ENCODE measurements at places on chromosomes 12 and 14.

GRCh38 chr12:103687253-103687652 is 100.2 kb downstream of the STAB2 start:
- DNase-seq = no peak

DNA sequence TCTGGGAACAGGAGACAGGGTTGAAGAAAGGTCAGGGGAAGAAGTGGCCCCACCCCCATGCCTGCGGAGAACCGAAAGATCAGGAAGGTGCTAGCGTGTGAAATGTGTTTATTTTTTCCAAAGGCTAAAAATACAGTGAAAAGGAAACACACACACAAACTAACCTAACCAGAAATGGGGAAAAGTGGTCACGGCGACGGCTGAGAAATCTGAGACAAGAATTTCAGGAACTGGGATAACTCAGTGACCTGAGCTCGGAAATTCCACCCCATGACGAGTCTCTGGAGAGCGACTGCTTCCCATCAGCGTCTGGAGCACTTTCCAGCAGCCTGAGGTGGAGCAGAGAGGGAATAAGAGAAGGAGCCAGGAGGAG is 16.6 kb upstream of the RND1 start:
- no peak for DNase-seq

- no peak for DNase-seq
These were observed 109.4 kb upstream of the MYL2 start for GRCh38 chr12:111029732-111030131.

DNA sequence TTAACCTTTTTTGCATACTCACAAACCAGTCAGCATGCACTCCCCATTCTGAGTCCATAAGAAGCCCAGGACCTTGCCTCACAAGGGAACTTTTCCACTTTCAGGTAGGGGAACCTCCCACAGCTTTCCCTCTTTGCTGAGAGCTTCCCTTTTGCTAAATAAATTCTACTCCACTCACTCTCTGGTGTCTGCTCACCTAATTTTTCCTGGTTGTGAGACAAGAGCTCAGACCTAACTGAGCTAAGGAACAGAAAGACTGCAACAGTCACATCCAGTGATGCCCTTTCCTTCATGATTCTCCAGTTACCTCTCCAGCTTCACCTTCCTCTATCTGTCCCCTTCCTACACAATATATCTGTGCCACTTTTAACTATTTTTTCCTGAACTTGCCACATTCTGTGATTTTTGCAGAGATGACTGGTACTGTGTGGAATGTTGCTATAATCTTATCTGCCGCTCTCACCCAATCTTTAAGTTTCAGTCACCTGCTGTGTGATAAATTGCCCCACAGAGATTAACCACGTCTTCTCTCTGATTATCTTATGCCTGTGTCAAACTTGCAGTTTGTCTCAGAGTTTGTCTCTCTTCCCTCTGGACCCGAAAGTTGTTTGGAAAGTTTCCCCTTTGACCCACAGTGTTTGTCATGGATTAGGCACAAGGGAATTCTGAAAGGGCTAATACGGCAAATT is 737.1 kb upstream of the FLRT2 start:
- no peak for DNase-seq

- no peak for DNase-seq
These were observed 84.6 kb upstream of the CCDC196 start for GRCh38 chr14:66401449-66402095.

DNA sequence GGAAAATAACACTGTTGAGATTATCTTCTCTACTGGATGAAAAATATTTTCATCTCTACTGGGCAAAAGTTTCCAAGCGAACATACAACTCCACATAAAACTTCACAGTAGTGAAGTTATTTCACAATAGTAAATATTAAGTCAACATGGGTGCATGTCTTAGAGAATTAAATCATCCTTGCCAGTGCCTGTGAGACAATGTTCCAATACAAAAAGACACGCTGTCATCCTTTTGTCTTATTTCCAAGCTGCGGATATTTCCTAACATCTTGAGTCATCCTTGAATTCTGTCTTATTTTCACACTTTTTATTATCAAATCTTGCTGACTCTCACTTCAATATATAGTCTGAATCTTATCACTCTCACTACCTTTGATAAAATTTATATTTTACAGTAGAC is 142.9 kb upstream of the KITLG start:
- DNase-seq = peak; percentile 69

- no peak for DNase-seq
These were observed 92.8 kb downstream of the DIO3 start for GRCh38 chr14:101654051-101654450.

- no peak for DNase-seq
These were observed 83.7 kb downstream of the SSPN start for GRCh38 chr12:26279091-26279490.

GRCh38 chr12:113299619-113300237 is 35.2 kb downstream of the SLC8B1 start:
- DNase-seq = peak; percentile 77

DNA sequence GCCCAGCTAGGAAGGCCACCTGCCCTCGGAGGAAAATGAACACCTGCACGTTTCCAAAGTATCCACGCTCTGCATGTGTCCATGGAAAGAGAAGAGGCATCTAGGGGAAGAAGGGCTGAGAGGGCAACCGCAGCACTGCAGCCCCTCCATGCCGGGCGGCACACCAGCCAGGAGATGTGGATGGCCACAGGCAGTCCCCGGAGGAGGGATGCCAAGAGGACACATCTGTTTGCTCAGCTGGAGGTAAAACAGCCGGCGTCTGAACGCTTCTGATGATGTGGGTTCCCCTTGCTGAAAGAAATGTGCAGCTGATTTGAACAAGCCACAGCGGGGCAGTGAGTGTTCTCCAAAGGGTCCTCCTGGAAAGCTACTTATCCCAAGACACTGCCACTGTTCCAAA is 34.0 kb downstream of the CHGA start:
- no peak for DNase-seq

GRCh38 chr12:62292761-62293344 is 32.6 kb downstream of the USP15 start:
- DNase-seq = no peak

DNA sequence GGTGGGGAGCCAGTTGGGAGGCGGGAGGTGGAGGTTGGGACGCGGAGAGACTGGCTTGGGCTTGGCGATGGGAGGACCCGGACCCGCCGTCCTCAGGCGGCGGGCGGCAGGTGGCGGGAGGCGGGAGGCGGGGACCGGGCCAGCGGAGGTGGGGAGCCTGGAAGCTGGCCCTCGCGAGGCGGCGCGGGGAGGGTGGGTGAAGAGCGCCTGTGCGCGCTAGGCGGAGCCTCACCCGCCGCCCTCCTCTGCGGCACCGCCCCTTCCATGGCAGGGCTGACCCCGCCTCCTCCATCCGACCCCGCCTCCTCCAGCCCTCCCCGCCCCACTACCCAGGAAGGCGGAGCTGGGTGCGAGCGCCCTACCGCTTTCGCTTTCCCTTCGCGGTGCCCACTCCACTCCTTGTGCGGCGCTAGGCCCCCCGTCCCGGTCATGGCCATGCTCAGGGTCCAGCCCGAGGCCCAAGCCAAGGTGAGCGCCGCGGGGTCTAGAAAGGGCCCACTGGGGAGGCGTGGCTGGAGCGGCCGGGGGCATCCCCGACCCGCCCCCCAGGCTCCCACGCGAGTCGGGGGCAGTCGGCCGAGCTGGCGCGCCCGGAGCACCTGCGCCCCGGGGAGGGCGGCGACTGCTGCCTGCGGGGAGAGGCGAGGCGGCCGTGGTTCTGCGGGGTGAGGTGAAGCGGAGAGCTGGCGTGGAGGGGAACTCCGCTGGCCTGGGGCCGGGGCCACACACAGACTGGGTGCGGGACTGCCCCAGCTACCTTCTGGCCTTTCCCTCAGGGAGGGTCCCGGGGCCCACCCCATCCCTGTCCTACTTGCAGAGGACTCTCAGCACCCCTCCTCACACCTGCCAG is at the start of gene PSME1:
Gene PSME1, plus strand, starts transcription at position 361 of the 850 bp plus-strand sequence. Its CDS starts 69 bp downstream, at position 430.
- peak; percentile 81 for DNase-seq

DNA sequence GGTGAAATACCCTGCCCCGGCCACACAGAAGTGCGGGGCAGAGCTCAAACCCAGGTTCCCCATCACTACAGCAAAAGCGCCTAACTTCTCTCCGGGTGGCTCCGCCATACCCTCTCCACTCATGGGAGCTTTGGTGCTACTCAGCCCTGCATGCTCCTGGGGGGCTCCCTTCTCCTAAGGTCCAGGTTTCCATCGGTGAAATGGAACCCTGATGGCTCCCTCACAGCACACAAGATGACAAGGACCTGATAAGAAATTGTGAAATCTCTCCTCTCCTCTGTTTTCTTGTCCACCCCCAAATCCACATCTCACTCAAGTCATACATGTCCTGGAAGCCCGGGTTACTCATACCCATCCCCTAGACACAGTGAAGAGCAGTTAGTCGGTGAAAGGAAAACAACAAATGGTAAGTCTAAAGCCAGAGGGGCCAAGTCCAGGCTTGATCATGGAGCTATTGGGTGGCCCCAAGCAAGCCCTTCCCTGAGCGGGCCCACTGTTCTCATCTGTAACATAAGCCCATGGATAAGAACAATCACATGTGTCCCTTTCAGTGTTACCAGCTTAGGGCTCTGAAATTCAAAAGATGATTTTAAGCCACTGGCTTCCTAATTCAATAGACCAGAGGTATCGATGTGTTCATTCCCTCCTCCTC is 317.5 kb downstream of the BCL11B start:
- DNase-seq = no peak

- DNase-seq = peak; percentile 45
These were observed 7.1 kb upstream of the SMUG1 start for GRCh38 chr12:54195737-54196347.

GRCh38 chr14:65413739-65414045 is 1.2 kb downstream of the FUT8 start:
- DNase-seq = peak; percentile 15

GRCh38 chr12:28235015-28235414 is 44.8 kb downstream of the CCDC91 start:
- no peak for DNase-seq

DNA sequence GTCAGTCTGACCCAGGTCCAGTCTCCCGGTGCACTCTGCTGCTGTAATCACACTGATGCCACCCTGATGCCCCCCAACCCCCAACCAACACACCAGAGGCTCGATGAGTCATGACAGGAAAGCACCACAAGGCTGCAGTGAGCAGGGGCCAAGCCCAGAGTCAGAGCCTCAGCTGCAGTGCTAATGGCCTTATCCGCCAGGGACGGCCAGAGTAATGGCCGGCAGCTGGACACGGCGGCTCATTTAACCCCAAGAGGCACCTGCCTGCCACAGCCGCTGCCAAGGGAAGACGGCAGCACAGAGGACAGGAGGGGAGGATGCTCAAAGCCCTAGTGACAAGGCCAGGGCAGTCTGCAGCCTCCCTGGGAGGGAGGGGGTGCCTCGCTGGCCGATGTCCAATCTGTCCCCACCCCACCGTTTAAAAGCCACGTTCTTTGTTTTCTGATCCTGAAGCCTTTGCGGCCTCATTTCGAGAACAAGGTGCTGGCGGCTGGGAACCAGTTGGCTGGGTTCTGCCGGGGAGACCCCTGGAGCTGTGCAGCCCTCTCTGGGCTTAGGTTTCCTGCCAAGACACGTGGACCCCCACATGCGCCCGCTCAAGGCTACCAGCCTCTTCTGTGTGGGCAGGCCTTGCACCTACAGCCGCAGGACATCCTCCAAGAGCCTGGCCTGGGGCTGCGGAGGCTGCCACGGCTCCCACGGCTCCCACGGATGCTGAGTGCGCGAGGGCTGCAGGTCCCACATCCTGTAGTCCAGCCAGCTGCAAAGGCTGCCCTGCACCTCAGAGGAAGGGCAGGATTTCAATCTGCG is 13.1 kb downstream of the CCDC85C start:
- DNase-seq = peak; percentile 55

DNA sequence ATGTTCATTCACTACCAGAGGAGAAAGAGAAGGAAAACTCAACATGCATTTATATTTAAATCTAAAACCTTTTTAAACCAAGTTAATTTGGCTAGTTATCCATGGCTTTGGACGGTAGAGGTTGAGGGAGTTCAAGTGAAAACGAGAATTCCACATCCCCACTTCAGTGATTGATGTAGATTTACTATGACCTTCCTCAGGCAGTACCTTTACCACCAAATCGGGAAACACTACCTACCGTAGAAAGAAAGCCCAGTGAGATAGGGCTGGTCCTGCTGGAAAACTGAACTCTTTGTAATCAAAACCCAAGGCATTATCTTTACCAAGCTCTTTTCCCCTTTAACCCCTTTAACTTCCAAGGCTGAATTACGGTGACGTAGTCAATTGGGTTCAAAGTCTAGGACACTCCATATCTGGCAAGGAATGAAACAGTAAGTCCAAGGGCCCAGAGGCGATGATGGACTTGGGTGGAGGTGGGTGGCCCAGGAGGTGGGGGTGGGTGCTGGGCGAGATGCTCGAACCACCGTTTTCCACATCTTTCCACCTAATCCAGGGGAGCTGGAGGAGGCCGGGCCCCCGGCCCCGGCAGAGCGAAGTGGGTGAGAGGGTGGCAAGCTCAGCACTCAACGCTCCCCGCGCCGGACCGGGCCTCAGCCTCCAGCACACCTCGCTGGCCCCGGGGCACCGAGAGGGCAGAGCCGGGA is 618 bp downstream of the SEC23A start:
- peak; percentile 44 for DNase-seq

DNA sequence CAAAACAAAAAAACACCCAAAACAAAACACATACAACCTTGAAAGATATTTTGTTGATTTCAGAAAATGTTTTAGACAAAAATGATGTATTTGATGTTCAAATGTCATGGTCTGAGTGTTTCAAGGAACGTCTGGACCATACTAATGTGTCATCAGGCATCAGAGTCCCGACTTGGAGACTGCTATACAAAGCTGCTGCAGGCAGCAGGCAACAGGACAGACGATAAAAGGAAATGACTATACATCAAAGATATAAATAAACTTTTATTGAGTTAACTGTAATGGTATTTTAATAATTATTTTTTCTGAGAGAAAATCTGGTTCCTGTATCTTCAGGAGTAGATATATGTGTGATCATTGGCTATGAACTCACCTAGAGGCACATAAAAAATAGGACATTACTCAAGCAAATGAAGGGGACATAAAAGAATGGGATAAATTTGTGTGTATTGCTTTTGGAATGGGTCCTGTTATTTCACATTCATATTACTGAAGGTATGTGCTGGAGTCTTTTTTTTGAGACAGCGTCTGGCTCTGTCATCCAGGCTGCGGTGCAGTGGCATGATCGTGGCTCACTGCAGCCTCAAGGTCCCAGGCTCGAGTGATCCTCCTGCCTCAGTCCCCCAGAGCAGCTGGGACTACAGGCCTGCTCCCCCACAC is 87.3 kb upstream of the HECTD1 start:
- DNase-seq = no peak

DNA sequence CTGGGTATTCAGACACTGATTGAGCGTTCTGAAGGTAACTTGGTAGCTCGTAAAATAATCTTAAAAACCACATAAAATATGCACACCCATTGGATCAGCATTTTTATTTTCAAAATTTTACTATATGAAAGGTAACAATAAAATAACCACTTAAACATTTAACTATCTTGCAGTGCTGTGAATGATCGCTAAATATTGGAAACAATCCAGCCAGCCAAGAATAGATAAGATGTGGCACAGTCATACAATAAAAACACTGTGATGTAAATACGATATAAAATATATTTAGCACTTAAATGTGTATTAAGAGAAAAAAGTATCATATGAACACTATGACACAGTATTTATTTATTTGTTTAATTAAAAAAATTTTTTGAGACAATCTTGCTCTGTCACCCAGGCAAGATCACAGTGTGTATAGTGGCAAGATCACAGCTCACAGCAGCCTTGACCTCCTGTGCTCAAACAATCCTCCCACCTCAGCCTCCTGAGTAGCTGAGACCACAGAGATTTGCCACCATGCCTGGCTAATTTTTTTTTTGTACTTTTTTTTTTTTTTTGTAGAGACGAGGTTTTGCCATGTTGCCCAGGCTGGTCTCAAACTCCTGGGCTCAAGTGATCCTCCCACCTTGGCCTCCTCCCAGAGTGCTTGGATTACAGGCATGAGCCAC is 39.4 kb downstream of the SDR9C7 start:
- DNase-seq = no peak

All from LHCN-M2 (cell line).